ENCODE measurements at places on chromosomes 5 and 9. TPM values are rescaled to one million over a fixed set of nuclear protein-coding genes. Genes with fewer than 3 reads are reported as not detected.

Gene DNAH5
- total RNA-seq: 1.5 TPM

Gene LCN1
- total RNA-seq: not detected

Gene RMI1
- 12.1 TPM for total RNA-seq

Gene SLC6A19
- not detected for total RNA-seq

Gene FAM240B
- not detected for total RNA-seq

Gene ANKRD18A
- 5.6 TPM for total RNA-seq

Gene DPP7
- 52.3 TPM for total RNA-seq

Gene LYSMD3
- total RNA-seq: 16.8 TPM

Gene LTC4S
- 0.50 TPM for total RNA-seq

Gene PCDHA5
- 0.24 TPM for total RNA-seq

Data from mammary epithelial cell (primary cell).